BJ (cell line): ENCODE measurements at places on chromosomes 2 and 18.

DNA sequence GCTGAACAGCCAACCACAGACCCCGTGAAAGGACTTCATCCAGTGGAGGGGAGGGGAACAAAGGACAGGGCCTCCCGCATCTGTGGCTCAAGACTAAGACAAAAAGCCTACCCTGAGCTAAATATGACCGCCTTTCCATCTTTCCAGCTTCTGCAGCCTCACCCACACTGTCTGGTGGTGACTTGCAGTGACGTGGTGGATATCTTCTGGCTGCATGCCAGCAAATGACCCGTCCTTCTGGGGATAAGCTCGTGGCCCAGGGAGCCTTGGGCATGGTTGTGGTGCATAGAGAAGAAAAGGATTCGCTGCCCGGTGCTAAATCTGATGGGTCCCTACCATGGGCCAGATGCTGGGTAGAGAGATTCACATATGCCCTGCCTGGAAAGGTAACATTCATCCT lies 8.7 kb upstream of the NGEF start:
- DNase-seq: no peak

DNA sequence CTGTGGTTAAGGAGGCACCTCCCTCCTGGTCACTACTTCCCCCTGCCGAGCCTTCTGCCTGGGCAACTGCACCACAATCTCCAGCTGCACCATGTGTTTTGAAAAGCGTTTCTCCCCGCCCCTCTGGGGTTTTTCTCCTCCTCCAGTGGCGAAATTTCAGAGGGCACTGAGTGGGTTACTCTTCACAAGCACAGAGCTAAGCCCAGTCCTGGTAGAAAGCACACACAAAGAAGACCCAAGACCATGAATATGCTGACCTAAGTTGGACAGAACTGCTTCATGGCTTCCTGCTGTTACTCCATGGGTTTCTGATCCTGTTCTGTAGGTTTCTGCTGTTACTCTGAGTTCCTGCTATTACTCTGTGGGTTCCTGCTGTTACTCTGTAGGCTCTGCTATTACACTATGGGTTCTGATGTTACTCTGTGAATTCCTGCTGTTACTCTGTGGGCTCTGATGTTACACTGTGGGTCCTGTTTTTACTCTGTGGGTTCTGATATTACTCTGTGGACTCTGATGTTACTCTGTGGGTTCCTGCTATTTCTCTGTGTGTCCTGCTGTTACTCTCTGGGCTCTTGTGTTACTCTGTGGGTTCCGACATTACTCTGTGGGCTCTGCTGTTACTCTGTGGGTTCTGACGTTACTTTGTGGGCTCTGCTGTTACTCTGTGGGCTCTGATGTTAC lies 216.6 kb downstream of the RTP5 start:
- DNase-seq: no peak

DNA sequence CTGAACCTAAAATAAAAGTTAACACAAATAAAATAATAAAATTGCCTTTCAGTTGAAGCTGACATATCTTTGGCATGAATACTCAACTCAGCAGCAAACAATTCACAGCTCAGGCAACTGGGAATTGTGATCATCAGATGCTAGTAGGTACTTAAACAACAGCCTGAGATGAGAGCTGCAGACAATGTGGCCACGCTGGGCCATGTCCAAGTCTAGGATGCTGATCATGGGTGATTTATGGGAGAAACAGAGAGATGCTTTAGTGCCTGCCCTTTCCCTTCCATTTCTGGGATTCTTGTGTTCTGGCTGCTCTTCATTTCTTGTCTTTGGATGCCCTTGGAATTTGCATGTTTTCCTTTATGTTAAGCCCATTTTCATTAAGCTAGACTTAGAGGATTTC lies 212.4 kb upstream of the CWC22 start:
- DNase-seq: no peak

GRCh38 chr18:8779251-8779650 lies 73.9 kb downstream of the MTCL1 start:
- no peak for DNase-seq

DNA sequence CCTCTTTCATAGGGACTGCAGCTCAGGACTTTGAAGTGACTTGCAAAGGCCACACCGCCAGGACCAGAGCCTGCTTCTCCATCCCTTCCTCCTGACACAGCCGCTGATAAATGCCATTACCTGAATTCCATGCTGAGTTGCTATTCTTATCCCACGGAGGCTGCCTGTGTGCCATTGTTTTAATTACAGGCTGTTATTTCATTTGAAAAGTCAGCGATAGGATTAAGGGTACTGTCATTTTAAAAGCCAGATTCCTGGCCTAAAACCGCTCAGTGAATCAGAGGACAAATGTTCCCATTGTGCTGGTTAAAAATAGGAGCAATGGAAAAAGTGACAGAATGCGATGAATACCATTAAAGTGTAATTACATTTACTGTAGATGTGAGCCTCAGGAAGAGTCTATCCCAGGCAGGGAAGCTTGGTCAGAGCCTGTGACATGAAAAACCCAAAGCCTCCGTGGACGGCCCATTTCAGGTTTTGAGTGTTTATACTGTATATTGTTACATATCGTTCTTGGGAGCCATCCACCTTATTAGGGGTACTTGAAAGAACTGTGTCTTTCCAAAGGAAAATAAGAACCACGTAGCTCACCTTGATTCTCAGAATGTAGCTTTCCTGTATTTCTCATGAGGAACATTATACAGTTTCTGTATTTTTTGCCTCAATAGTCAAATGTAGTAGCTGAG lies 41.3 kb downstream of the PDCL3 start:
- DNase-seq: peak; percentile 11

DNA sequence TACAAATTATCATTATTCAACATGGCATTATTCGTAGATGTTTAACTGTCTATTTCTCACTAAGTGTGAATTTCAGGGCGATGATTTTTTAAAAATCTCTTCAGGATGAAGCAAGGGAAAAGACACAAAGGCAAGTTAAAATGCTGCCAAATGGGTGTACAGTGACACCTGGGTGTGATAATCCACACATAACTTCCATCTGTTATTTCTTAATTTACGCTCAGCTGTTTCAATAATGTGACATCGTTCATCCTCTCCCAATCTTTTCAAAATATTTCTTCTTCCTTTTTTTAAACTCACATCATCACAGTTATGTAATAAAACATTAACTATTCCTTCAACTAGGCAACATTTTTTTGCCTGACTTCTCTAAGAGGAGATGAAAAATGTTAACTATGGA lies 10.6 kb downstream of the PDE1A start:
- DNase-seq: no peak

GRCh38 chr2:119377993-119378345 lies 11.2 kb downstream of the DBI start:
- DNase-seq: no peak

DNA sequence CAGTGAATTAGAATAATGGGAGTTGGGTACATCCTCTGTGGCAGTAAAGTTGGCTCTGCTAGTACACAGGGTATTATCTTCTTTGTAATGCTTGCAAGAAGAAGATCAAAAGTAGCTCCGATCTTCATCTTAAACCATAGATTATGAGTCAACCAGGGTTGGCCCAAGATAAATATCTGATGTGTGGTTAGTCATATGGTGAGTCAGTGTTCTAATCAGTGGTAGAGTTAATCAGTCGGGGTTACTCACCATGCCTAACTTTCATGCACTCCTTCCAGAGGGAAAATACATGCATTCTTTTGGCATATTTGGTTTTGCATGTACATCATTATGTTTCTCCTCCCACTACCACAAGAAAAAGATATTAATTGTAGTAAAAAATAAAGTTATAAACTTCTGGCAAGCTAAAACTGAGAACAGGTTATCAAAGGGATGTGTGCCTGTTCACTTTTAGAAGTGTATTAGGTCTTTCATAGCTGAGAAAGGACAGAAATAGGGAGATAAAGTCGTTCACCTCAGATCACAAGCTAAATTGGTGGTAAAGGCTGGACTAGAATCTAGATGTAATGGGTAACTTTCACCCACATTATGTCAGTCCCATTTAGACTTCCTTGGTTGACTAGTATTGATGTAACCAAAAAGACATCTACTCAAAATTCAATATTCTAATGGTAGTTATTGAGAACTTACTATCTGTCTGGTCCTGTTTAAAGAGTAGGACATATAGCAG lies 684.4 kb downstream of the IRS1 start:
- peak; percentile 86 for DNase-seq

GRCh38 chr2:86000131-86000937 lies 105.4 kb downstream of the POLR1A start:
- DNase-seq: no peak

GRCh38 chr2:24077535-24077877 lies 1.4 kb upstream of the SF3B6 start:
- no peak for DNase-seq

- DNase-seq: no peak
Measured at GRCh38 chr2:73084971-73085370, 13.5 kb upstream of the SFXN5 start.
